ENCODE measurements at places on chromosomes 2 and 18. TPM values are rescaled to one million over a fixed set of nuclear protein-coding genes. Genes with fewer than 3 reads are reported as not detected.

ACTG2 gene
- 107 TPM for total RNA-seq

HDAC4 gene
- total RNA-seq = 21.6 TPM

MPP4 gene
- 0.19 TPM for total RNA-seq

KCTD1 gene
- total RNA-seq = 53.4 TPM

CABLES1 gene
- total RNA-seq = 9.9 TPM

C2orf15 gene
- total RNA-seq = 0.76 TPM

UPP2 gene
- total RNA-seq = not detected

SERPINB3 gene
- total RNA-seq = 911 TPM

SAG gene
- not detected for total RNA-seq

IL1F10 gene
- total RNA-seq = 0.53 TPM

ALPI gene
- total RNA-seq = not detected

DLGAP1 gene
- total RNA-seq = 0.09 TPM

IL36B gene
- 1.7 TPM for total RNA-seq

SP5 gene
- 1.8 TPM for total RNA-seq

SF3B6 gene
- 150 TPM for total RNA-seq

GRB14 gene
- total RNA-seq = 2.5 TPM

TSPYL6 gene
- not detected for total RNA-seq
